Astrocyte (in vitro differentiated cells and primary cell): ENCODE measurements at places on chromosomes 3 and 15.
A peak's percentile ranks its signal among the peaks of the same experiment; 100 is the strongest.

DNA sequence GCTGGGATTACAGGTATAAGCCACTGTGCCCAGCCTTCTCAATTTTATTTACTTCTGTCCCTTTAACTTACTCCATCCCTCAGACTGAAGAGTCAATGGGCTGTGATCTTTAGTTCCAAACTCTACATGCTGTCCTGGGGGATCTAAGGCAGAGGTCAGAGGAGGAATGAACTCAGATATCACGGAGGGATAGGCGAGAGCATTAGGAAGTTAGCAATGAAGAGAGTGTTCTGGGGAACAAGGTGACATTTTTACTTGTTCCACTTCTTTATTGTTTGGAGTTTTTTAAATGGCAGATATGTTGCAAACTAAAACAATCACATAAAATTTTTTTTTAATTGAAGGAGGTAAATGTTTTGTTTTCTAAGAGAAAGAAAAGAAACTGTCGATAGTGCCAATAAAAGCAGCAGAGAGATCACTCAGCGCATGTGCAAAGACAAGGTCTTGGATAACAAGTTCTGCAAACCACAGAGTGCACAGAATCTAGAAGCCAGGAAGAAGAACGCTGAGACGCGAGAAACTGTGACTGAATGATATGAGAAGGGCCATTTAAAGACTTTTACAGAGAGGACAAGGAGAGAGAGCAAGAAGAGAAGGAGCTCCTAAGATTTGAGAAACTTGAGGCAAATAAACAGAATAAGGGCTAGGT lies 10.8 kb upstream of the CA12 start:
- DNase-seq, result no peak

DNA sequence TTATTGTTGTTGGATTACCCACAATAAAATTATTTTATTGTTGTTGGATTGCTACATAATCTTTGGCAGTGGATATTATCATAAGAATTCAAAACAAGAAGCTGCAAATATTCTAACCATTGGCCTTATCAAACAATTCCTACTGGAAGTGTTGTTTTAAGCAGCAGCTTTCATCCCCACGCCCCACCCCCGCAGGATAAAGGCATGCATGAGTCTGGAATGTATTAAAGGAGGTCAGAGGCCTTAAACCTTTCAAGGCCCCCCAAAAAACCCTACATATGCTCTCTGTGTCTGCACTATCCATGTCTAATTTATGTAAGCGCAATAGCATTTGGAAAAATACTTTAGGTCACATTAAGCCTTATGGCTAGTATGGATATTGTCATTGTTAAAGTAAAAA lies 23.1 kb downstream of the P3H2 start:
- DNase-seq, result no peak

DNA sequence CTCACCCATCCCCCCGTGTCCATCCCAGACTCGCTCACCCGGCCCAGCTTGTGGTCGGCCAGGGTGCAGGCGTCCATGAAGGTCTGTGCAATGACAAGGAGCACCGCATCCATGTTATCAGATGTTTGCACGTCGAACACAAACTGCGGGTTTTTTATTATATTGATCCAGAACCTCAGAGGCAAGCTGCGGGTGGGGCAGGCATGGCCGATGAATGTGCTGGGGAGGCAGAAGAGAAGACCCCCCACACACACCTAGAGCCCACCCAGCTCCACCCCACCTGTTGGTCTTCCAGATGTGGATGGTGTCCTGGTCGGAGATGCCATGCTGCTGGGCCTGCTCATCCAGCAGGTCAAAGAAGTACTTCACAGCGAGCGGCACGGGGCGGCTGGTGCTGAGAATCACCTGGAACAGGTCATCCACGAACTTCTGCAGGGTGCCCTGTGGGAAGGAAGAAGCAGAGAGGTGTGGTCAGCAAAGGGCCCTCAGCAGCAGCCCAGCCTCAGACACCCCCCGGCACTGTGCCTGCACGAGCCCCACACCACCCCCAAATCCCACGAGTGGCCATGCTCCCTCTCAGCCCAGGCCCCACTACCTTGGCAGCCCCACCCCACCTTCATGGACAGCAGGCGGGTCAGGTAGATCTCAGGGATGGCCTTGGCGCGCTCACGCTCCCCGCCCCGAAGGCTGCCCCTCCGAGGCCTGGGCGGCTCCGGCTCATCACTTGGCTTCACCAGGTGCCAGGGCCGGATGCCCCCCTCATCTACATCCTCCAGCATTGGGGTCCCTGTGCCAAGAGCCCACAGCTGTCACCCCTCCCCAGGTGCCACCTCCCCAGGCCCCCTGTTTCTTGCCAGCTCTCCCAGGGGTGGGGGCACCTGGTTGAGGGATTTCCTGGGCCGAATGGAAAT lies 20.3 kb downstream of the PLXNB1 start:
- no peak for DNase-seq

- DNase-seq, result no peak
Measured at GRCh38 chr3:85041001-85041400, 82.2 kb downstream of the CADM2 start.

- no peak for DNase-seq
Measured at GRCh38 chr15:85554852-85555521, 174.6 kb downstream of the AKAP13 start.

DNA sequence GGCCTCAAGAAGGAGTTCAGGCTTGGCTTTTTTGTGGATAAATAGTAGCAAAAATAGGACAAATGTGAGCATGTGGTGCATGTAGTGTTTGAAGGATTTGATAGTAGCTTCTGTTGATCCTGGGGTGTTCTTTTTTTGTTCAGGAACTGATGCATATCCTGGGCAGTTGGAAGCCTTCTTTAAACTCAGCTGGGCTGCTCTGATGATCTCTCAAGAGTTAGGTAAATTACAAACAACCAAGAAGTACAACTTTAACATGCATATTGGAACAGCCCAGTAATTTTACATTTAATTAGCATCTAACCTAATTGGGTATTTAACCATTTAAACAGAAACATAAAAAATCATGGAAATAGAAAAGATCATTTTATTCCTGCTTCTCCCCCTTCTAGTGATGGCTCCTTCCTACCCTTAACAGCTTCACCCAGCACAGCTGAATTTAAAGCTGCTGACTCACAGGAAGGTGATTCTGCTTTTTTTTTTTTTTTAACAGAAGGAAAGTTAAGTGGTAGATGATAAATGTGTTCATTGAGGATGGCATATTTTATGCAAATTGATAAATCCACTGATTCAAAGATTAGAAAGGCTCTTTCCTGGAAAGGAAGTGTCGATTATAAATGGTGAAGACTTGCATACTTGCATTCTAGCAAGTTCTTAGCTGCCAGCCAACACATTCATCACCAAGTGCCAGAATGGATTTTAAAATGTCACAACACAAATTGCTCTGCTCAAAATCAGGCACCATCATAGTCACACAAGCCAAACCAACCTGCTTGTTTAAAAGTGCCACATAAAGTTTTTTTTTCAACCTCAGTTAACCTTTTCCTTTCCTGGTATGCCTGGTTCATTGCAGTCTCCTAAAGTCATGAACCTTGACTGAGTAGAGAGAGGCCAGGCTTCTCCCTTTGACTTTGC lies 20.0 kb downstream of the SLC35G2 start:
- peak; percentile 70 for DNase-seq

DNA sequence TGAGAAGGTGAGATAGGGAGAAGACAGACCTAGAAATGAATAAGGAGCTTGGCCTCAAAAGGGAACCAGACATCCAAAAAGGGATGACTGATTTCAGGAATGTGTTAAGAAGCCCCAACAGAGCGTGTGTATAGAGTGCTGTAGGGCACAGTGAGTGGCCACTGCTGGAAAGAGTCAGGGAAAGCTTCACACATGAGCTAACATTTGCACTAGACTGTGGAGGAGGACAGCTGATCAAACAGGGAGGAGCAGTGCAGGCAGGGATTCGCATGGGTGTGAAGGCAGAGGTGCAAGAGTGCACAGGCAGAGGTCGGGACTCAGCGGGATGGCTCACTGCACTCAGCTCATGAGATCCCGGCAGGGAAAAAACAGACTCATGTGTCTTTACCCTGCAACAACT lies 61.8 kb downstream of the NPTN start:
- no peak for DNase-seq

DNA sequence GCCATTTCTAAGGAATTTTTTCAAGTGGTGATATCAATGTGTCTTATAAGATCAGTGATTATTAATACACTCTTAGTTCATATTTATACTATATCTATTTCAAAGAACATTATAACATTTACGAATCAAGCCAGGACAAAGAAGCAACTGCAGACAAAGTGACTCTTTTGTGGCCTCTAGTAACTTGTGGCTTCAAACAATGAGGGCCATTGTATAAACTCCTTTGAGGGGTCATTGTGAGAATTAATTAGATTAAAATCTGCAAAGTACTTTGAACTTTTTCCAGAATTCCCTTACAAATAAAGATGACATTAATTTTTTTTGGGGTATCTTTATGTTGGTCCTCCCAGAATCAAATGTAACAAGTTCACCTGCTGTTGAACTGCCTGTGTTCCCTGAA lies 12.3 kb upstream of the SLC30A4 start:
- no peak for DNase-seq

DNA sequence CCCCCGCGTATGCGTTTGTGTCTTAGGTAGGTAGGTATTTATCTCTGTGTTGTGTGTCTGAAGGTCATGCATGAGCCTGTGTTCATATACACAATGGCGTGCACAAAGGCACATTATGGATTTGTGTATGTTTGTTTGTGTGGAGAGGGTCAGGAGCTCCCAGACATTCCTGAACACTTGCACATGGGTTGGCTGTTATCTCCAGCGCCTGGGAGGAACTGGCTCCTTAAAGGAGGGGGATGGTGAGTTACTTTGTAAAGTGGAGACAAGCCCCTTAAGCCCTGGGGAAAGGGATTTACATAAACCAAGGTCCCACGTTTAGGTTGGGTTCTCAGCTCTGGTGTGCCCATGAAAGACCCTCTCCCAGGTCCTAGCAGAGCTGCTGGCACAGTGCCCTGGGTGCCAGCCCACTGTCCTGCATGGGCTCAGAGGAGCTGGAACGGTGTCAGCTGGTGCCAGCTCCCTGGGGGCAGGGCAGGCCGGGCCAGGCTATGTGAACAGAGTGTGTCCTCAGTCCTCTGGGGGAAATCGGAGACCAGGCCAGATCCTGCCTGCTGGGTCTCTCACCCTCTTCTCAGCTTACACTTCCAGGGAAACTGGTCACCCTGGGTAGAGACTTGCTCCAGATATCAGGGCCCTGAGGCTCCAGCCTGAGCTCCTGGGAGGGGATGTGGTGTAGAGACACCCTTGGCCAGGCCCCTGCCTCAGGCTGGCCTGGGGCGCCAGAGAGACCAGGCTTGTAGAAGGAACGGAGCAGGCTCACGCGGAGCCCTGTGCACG lies 25.1 kb downstream of the SNX33 start:
- peak; percentile 80 for DNase-seq

- DNase-seq, result no peak
Measured at GRCh38 chr3:132457286-132457685, 40.0 kb downstream of the DNAJC13 start.

- DNase-seq, result no peak
Measured at GRCh38 chr3:2706144-2706835, 403.9 kb downstream of the IL5RA start.

DNA sequence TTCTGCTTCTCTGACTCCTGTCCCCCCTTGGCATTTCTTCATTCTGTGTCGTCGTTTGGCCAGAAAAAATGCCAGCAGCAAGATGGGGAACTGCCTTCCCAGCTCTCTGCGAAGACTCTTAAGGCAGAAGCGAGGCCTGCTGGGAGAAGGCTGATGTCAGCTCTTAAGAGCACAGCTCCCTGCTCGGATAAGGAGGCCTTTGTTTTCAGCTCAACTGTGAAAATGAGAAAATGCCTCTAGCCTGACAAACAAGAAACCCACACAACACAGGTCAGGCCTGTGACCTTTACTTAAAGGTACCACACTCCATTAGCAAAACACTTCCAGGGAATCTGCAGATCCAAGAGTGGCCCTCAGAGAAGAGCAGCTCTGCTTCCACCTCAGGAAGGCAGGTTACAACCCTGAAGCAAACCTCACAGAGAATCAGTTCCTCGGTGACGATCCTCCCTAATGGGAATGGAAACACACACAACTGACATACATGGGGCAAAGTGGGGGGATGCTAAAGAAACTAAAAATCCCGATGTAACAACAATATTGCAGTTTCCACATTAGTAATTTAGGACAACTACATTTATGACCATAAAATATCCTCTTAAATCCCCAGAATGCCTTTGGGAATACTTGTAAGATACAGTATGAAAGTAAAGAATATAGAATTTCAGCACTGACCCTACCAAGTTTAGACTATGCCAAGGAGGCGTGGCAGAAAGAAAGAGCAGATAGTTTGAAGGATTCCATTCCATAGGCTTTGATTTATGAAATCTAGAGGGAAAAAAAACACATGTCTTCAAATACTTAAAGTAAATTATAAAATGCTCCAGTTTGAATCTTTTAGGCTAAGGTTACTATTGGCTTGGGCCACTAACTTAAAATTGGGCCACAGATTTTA lies 52.1 kb downstream of the VGLL4 start:
- peak; percentile 93 for DNase-seq

DNA sequence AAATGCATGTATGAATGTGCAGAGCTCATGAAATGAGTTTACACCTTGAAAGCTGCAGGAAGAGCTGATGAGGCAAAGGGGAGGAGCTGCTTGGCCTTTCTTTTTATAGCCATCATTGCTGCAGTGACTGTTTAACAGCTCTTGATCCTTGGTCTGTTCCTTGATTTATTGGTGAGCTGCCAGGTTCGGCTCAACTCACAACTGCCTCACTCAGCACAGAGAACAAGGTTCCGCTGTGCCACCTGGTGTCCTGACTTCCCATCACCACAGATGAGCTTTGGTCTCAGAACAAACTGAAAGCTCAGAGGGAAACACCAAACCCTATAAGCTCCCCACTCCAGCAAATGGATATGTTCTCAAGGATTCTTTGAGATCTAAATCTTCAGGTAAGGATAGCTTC lies 626.1 kb downstream of the MAGI1 start:
- DNase-seq, result no peak

DNA sequence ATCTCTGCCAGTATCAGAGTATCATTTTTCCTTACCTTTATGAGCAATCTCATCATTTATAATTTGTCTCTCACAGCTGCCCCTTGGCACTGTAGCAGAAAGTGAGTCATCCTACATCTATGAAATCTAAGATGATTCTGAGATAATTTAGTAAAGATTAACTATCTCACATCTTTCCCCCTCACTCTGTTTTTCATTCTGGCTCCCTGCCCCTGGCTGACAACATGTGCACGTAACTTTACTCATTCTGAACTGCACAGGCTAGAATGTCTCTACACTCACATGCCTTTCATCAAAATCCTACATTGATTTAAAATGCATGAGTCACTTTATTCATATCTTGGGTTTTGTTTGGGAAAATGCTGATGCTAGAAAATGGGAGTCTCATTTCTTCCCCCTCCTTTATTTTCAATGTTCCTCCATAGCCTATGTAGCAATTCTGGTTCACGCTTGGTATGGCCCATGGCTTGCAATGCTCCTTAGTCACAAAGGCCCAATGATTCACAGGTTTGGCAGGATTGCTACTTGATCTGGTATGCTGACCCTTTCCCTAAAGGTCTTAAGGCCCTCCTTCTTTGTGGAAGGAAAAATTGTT lies 838.5 kb downstream of the TUSC7 start:
- DNase-seq, result peak; percentile 83

GRCh38 chr3:148367756-148368155 lies 329.9 kb upstream of the AGTR1 start:
- no peak for DNase-seq
